ENCODE measurements at places on chromosomes 5 and 9.

DNA sequence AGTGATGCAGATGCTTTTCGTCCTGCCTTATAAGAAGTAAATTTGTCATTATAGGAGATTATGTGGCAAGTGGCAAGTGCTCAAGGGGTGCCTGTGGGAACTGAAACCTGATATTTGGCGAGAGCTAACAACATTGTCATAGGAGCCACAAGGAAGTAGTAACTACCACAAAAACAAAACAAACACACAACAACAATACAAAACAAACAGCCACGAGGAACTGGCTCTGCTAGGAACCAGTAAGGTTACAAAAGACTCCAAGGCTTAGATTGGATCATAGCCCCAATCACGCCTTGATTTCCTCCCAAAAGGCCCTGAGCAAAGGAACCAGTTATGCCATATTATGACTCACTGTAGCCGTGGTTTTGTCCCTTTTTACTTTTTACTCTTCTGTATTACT is 1045.2 kb downstream of the CDH12 start:
- DNase-seq: no peak

GRCh38 chr5:10525124-10525495 is 38.8 kb upstream of the ANKRD33B start:
- DNase-seq: no peak

GRCh38 chr5:96065685-96066385 is 104.2 kb upstream of the ELL2 start:
- DNase-seq: no peak

DNA sequence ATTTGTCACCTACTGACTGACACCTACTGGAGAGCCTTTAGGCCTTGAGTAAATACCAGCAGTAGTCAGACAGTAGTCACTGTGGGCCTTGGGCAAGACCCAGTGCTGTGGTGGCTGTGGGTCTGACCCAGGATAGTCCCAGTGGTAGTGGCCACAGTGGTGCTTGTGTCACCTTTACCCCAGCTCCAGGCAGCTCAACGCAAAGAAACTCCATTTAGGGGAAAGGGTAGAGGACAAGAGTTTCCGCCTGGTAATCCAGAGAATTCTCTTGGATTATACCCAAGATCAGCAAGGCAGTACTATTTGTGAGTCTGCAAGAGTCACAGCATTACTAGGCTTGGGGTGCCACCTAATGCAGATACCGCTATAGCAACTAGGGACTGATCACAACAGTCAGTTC is 28.9 kb downstream of the CERT1 start:
- DNase-seq: no peak

DNA sequence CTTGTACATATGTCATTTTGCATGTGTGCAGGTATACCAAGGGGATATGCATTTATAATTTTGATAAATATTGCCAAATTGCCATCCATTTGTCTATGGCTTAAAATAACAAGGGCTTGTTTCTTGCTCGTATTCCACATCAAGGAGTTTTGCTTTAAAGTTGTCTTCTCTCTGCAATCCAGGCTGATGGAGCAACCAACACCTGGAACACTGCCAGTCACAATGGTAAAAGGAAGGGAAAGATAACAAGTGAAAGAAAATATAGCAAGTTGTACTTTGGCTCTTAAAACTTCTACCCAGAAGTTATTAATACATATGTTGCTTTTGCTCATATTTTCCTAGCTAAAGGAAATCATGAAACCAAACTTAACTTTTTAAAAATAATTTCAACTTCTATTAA is 156.9 kb downstream of the UNC13B start:
- DNase-seq: no peak

- no peak for DNase-seq
These were observed 42.1 kb upstream of the FAM240B start for GRCh38 chr9:38761999-38762398.

- no peak for DNase-seq
These were observed 2.7 kb downstream of the NDST1 start for GRCh38 chr5:150510460-150511263.

GRCh38 chr5:41415242-41415641 is 95.2 kb downstream of the PLCXD3 start:
- no peak for DNase-seq

- no peak for DNase-seq
These were observed 15.0 kb upstream of the TEX48 start for GRCh38 chr9:114696814-114697544.

- no peak for DNase-seq
These were observed 77.6 kb downstream of the MAPKAP1 start for GRCh38 chr9:125629446-125629845.

GRCh38 chr5:2303431-2304100 is 420.8 kb upstream of the IRX4 start:
- DNase-seq: peak; percentile 18

GRCh38 chr5:125581311-125581710 is 834.9 kb upstream of the ZNF608 start:
- no peak for DNase-seq

DNA sequence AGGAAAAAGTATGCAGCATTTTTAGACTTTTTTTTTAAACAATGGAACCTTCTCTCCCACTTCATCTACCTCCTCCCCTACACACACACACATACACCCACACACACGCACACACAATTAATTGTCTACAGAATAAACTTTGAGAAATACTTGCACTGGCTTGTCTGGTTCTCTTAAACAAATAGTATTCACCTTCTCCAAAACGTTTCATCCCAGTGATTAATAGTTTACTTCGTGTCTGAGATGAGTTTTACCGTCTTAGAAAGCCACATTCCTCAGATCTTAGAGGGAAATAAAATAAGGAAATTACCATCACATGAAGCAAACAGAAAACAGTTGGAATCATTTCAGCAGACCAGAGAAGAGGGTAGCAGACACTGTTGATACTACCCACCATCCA is 570.6 kb upstream of the CLINT1 start:
- DNase-seq: no peak

DNA sequence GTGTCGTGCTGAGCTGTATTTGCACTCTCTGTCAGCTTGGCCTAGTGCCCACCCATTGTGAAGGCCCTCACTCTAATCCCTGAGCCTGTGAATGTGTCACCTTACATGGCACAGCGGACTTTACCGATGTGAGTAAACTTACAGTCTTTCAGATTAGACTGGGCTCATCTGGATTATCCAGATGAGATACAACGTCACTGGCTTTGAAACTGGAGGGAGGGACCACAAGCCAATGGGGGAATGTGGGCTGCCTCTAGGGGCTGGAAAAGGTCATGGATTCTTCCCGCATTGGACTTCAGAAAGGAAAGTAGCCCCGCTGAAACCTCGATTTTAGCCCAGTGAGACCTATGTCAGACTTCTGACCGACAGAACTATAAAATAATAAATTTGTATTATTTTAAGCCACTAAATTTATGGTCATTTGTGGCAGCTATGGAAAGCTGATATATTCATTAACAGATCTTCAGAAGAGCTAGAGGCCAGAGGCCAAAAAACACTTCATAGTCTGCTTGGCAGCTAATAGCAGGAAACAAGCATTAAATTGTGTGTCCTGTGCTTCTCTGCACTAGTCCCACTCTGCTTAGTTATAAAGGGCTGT is 139.0 kb upstream of the GAS1 start:
- no peak for DNase-seq

- DNase-seq: peak; percentile 64
These were observed 142.7 kb upstream of the IER5L start for GRCh38 chr9:129320575-129321285.

- DNase-seq: no peak
These were observed 131.1 kb downstream of the TLE1 start for GRCh38 chr9:81558091-81558830.

- DNase-seq: peak; percentile 46
These were observed 984 bp downstream of the STXBP1 start for GRCh38 chr9:127612939-127613582.

DNA sequence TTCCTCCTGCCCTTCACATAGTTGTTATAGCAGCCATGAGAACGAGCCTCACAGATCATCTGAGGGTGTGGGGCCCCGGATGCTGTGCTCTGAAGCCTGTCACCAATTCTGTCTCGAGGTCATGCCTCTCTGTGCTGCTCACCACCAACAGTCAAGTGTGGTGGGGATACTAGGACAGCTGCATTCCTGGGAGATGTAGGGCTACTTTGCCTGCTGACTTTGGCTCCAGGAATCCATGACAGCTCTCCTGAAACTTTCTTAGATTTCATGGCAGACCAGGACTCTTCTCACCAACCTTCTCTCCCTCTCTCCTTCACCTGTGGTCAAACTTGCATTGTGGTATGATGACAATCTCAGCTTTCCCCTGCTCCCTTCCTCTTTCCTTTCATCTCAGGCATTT is 395.9 kb downstream of the PSAT1 start:
- no peak for DNase-seq

DNA sequence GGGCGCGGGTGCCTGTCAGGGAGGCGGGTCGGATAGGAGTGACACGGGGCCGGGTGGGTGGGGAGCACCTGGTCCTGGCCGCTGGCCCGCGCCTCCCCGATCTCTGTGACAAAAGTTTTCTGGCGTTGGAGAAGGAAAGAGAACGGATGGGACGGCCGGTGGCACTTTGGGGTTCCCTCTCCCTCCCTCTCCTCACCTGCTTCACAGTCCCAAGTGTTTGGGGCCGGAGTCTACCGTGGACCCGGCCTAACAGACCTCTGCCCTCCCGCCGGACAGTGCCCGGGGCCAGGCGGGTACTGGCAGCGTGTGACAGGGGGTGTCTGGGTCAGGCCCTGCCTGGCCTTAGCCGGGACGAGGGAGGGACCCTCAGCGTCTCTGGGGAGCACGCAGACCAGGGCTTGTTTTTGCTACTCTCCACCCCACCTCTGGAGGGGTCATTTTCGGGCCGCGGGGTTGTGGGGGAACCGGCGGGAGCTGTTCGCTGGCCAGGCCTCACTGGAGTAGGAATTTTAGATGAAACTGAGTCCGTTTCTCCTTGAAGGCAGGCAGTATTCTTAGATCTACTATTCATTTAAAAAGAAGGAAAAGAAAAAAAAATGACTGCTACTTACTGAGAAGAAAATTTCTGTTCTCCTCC is 1.7 kb downstream of the PRDM6 start:
- DNase-seq: peak; percentile 53

DNA sequence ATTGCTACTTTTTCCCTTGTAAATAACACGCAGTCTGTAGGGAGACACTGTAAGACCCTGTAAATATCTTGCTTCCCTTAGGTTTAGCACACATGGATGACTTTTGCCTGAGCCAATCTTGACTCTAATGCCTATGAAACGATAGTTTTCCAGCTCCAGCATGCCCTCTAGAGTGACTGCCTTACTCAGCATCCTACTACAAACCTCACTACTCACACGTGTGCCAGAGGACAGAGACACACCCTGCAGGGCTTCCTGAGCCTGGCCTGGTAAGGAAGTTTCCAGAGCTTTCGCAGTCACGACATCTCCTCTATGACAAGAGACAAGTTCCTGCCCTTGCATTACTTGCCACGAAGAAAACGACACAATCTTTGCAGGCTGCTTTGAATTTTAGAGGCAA is 138.1 kb downstream of the ATPSCKMT start:
- peak; percentile 77 for DNase-seq

DNA sequence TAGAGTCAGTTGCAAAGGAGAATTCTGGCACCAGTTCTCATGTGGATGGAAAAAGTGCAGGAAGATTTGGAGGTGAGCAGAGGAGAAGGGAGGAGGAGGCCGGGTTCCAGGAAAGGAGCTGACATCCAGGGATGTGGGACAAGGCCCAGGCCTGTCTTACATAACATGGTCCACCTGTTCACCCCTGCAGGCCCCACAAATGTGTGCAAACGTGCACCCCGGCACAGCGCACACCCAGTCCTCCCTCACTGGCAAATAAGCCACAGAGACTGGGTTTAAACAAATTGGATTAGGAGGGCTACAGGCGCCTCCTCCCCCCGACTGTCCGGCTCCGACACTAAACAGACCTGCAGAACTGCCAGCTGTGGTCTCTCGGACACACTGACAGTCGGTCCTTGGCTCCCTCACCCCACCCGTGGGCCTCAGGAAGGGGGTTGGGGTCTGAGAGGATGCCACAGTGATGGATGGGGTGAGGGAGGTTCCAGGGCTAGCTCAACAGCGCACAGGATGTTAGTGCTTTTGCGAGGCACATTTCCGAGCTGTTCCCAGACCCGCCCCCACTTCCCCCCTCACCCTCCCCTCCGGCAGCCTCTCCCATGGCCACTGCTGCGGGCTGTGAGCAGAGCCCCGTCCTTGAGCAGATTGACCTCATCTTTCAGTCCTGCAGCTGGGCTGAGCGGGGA is 43.4 kb upstream of the IL17B start:
- peak; percentile 70 for DNase-seq

- DNase-seq: no peak
These were observed 68.4 kb downstream of the CFAP95 start for GRCh38 chr9:69888856-69889585.

DNA sequence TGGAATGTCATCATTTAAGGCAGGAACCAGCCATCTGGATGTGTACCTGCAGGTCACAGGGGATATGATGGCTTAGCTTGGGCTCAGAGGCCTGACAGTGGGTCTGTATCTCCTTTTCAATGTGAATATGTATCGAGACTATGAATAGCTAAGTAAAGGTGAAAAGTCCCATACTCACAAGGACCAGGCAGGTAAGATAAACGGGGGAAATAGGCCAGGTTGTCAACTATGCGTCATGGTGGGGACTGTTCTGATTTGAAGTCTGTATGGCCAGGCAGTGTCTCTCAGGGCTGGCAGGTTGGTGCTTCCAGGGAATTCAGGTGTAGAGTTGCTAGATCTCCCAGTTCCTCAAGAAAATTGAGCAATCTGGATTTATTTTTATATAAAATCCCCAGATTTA is 987.9 kb upstream of the WWC1 start:
- peak; percentile 51 for DNase-seq

GRCh38 chr5:102867992-102868662 is 113.0 kb downstream of the PAM start:
- DNase-seq: no peak

DNA sequence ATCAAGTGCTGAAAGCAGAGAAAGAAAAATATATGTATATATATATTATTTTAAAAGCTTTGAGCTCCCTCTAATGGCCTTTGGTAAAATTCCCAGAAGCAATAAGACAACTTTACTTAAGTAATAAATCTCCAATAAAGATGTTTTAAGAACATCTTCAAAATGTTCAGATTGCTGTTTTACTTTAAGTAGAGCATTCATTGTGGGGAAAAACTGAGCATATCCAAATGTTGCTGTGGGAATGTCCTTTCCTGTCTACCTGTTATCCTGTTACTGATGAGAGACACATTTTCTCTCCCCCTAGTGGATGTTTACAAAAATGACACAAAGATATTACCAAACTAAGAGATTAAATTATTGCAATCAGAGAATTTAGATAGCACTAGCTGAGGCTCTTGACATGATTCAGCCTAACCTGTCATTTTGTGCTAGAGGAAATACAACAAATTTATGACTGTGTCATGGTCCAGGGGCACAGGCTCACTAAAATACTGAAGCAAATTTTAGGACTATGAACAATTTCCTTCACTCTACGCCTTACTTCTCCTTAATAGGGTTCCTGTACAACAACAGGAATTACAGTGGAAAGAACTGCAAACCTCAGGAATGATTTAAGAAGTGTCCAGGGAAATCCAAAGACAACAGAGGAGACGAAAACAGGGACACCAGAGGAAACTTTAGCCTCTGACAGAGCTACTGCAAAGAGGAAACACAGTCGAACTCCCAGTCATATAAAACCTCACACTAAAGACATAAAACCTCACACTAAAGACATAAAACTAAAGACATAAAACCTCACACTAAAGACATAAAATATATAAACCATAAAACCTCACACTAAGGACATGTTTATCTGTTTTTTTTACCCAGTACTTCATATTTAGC is 24.3 kb upstream of the PRRC1 start:
- no peak for DNase-seq

GRCh38 chr9:137739371-137740309 is 120.8 kb downstream of the EHMT1 start:
- no peak for DNase-seq

- no peak for DNase-seq
These were observed 1.7 kb downstream of the CANX start for GRCh38 chr5:179700401-179700918.

Measured in H9 (cell line).